ENCODE measurements at places on chromosomes 2 and 18.

- peak; percentile 49 for DNase-seq
Measured at GRCh38 chr2:37671009-37671815, at the start of gene CDC42EP3. CDC42EP3 (minus strand) TSS chr2:37671642; CDS start chr2:37646587, 25,055 bp downstream.

GRCh38 chr2:147913701-147914480 is 69.1 kb downstream of the ACVR2A start:
- no peak for DNase-seq

- no peak for DNase-seq
Measured at GRCh38 chr18:27223526-27224291, 38.6 kb upstream of the CHST9 start.

DNA sequence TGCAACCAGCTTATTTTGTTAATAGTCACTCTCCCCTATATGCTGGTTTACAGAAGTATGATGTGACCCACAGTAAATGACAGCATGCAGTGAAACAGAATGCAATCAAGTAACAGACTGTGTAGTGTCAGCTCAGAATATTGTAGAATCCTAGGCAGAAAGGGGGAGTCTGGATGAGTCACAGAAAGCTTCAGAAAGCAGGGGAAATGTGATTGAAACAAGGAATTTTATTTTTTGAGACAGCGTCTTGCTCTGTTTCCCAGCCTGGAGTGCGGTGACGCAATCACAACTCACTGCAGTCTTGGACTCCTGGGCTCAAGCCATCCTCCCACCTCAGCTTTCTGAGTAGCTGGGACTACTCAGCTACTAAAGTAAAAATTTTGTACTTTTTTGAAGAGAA is 219.9 kb upstream of the FBXO11 start:
- no peak for DNase-seq

DNA sequence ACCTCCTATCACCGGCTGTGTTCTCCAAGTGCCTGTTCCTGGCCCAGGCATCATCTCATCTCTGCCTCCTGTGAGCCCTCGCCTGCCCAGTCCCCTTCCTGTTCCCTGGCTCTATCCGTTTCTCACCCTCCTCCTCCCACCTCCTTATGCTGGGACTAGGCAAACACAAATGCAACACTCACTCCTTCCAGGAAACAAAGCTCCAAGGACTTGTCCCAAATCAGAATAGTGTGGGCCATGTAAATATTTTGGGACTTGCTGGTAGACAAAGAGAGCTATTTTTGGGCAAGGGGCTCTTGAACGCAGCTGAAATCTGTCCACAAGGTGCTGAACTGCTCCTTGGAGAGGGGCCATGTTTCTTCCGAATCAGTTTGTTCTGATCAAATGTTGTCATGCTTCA is 25.3 kb downstream of the MBP start:
- DNase-seq, result no peak

DNA sequence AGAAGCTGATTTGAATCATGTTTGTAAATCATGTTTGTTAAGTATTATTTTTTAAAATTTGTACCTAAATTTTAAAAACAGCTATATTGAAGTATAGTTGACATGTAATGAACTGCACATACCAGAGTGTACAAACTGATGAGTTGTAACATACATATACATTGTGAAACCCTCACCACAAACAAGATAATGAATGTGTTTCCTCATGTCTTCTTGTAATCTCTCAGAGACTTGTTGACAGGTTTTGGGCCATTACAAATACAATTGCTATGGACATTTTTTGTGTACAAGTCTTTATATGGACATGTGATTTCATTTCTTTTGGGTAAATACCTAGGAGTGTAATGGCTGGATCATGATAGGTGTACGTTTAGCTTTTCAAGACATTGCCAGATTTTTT is 21.5 kb downstream of the WDR43 start:
- no peak for DNase-seq

GRCh38 chr2:237627441-237628246 is at the start of gene LRRFIP1:
LRRFIP1 (plus strand) TSS chr2:237627587; CDS start chr2:237627645, 58 bp downstream.
- no peak for DNase-seq

DNA sequence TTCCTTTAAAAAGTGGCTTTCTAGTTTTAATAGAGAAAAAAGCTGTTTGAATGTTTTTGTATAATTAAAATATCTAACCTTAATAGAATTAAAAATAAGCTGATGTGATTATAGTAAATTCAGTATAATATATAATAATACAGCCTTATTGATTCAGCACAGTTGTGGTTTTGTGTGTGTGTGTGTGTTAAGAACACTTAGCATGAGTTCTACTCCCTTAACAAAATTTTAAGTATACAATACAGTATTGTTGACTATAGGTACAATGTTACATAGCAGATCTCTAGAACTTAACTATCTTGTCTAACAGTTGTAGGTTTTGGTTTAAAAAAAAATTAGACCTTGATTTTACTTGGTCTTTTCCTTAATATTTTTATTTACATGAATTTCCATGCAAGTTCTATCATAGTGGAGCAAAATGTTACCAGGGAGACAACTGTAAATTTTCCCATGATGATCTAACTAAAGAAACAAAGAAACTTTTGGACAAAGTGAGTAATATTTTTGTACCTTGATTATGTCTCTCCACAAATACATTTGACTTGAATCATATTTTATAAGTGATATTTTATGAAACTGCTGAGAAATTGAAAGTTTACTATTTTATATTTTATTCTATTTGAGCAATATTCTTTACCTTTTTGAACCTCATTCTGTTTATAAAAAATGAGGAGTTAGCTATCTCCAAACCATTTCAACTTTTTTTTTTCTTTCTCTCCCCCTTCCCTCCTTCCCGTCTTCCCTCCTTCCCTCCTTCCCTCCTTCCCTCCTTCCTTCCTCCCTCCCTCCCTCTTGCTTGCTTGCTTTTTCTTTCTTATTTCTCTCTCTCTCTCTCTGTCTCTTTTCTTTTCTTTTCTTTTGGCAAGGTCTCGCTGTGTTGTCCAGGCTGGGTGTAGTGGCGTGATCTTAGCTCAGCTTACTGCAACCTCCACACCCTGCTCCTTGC is 46.3 kb downstream of the ZC3H6 start:
- no peak for DNase-seq

DNA sequence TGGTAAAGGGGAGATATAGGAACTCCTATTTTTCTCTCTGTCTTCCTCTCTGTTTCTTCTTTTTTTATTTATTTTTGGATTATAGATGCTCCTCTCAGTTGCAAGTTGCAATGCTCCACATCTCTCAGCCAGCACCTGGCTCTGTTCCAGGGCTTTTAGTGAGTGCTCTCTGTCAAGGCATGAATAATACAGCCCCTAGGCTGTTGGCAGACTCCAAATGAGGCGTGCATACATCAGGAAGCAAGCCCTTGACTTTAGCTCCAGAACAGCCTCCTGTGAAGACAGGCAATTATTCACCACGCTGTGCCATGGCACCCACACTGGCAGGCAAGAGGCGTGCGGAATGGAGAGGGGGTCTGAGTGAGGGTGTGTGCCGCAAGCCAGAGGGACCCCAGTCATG is 228.1 kb upstream of the PXDN start:
- DNase-seq, result no peak

DNA sequence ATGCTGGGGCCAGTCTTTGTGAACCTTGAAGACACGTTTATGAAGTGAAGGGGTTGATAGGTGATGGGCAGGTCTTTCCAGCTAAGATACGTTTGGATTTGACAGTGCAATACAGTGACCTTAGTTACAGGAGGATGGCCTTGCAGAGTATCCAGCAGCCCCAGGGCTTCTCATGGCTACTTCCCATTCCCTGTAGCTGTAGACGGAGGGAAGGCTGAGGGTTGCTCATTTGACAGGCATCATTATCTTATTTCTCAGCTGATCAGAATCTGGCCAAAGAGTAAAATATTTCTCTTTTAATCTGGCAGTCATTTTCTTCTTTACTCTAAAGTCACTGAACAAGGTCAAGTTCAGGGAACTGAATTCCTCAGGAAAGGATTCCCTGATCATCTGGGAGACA is 85.1 kb upstream of the RMDN2 start:
- no peak for DNase-seq

Measured in stimulated activated CD4-positive, alpha-beta T cell treated with anti-CD3 and anti-CD28 coated beads, TNF-alpha, amount 100 ng/mL, for 4 hours (primary cell).